Activated CD8-positive, alpha-beta memory T cell treated with anti-CD3 and anti-CD28 coated beads, Interleukin-2, amount 10 ng/mL, durations not matched to agents 7 days and 5 days (primary cell): ENCODE measurements at places on chromosomes 2 and 18. TPM values are rescaled to one million over a fixed set of nuclear protein-coding genes. Genes with fewer than 3 reads are reported as not detected.

GRCh38 chr2:45904267-45904945, 252.9 kb downstream of the PRKCE start:
- H3K4me3 ChIP-seq, result peak overlapping the region; percentile 29
- peak; percentile 80 for DNase-seq
- peaks cover 7% of the 10 kb centered on the region for H3K36me3 ChIP-seq
- H3K27me3 ChIP-seq, result no peaks in the 10 kb centered on the region

GRCh38 chr2:209086761-209087160, 337.1 kb upstream of the MAP2 start:
- H3K4me3 ChIP-seq, result no peak overlapping the region
- H3K36me3 ChIP-seq, result no peaks in the 10 kb centered on the region
- H3K27me3 ChIP-seq, result no peaks in the 10 kb centered on the region
- no peaks in the 10 kb centered on the region for H3K4me1 ChIP-seq

- no peak overlapping the region for H3K27ac ChIP-seq
- DNase-seq, result no peak
- H3K4me3 ChIP-seq, result no peak overlapping the region
- no peaks in the 10 kb centered on the region for H3K4me1 ChIP-seq
Observed at GRCh38 chr18:59686260-59686659, 11.0 kb downstream of the CCBE1 start.

DNA sequence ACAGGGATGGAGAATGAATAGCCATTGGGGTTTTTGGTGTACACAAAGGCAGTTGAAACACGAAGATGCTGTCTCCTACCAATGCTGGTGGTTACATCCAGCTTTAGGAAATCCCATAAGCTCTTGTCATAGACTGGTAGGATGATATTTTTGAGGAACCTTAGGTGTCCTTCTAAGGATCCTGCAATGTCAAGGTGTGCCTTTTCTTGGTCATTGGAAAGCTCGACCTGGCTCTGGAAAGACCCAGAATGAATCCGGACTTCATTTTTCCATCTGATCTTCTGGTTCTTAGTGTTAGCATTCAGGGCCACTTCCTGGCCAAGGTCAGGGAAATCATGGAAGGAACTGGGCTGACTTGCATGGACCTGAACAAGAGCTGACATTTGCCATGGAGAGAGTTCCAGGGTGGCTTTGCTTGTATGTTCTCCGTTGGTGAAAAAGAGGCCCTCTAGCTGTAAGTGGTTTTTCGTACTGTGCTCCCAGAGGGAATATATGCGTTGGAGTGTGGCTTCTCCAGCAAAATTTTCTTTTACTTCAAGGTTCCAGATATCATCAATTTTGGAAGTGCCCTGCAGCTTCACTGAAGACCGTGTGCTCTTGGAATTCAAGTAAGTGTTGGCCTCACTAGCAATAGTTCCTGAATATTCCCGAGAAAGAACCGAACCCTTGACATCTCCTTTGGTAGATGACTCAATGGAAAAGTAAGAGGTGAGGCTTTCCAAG, 38.0 kb downstream of the APOB start:
- no peak overlapping the region for H3K27ac ChIP-seq

GRCh38 chr2:217231212-217231611, 371.3 kb upstream of the TNP1 start:
- peaks cover 12% of the 10 kb centered on the region for H3K27me3 ChIP-seq
- DNase-seq, result no peak
- no peak overlapping the region for H3K27ac ChIP-seq
- H3K4me3 ChIP-seq, result no peak overlapping the region
- no peaks in the 10 kb centered on the region for H3K36me3 ChIP-seq

- no peak for DNase-seq
- H3K27ac ChIP-seq, result no peak overlapping the region
- no peak overlapping the region for H3K4me3 ChIP-seq
- peaks cover 25% of the 10 kb centered on the region for H3K4me1 ChIP-seq
- H3K27me3 ChIP-seq, result no peaks in the 10 kb centered on the region
- H3K36me3 ChIP-seq, result peaks cover 35% of the 10 kb centered on the region
Observed at GRCh38 chr2:97656905-97657587, 6.8 kb downstream of the ACTR1B start.

DNA sequence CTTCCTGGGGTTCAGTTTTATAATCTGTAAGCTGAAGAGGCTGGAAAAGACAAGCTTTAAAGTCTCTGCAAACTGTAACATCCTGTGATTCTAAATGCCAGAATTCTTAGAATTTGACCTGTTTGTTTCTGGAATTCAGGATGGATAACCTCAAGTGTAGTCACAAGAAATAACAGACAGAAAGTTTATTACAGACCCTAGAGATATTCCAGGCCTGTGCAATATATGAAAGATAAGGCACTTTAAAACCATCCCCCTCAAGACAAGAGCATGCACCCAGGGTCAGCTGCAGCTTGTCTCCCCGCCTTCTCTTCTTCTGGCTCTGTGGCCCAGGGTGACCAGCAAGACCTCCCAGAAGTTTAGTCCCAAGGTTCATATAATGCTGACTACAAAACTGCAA, 298.7 kb upstream of the ACVR2A start:
- no peak overlapping the region for H3K27ac ChIP-seq
- H3K4me1 ChIP-seq, result peaks cover 8% of the 10 kb centered on the region
- H3K4me3 ChIP-seq, result no peak overlapping the region
- H3K36me3 ChIP-seq, result no peaks in the 10 kb centered on the region

GRCh38 chr18:45817543-45817942, 7.9 kb upstream of the SIGLEC15 start:
- peaks cover 9% of the 10 kb centered on the region for H3K27me3 ChIP-seq
- DNase-seq, result no peak
- H3K4me1 ChIP-seq, result peaks cover 6% of the 10 kb centered on the region
- no peaks in the 10 kb centered on the region for H3K36me3 ChIP-seq
- H3K27ac ChIP-seq, result no peak overlapping the region
- no peak overlapping the region for H3K4me3 ChIP-seq

- H3K4me3 ChIP-seq, result no peak overlapping the region
- H3K27ac ChIP-seq, result no peak overlapping the region
- H3K4me1 ChIP-seq, result peaks cover 6% of the 10 kb centered on the region
Observed at GRCh38 chr2:174157053-174157452, 91.3 kb downstream of the OLA1 start.

DNA sequence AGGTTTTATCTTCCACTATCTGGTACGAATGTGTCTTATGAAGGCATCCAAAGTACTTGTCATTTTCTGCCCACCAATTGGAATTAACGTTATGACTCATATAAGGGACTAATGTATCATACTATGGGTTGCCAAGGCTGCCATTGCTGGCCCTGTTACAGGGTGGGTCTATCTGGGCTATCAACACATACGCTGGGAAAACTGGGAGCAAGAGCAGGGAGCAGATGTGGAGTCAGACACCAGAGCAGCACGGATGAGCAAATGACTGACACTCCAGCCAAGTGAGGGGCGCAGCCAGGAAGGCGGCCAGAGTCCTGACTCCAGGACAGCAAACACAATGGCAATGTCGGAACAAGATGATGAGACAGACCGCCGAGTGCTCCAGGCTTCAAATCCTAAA, 145.9 kb downstream of the COPS8 start:
- peak; percentile 23 for DNase-seq
- peaks cover 10% of the 10 kb centered on the region for H3K27me3 ChIP-seq
- no peak overlapping the region for H3K27ac ChIP-seq
- H3K4me3 ChIP-seq, result no peak overlapping the region

GRCh38 chr18:62018759-62019041, 125.9 kb upstream of the RNF152 start:
- no peak overlapping the region for H3K27ac ChIP-seq
- no peaks in the 10 kb centered on the region for H3K36me3 ChIP-seq
- no peak for DNase-seq

DNA sequence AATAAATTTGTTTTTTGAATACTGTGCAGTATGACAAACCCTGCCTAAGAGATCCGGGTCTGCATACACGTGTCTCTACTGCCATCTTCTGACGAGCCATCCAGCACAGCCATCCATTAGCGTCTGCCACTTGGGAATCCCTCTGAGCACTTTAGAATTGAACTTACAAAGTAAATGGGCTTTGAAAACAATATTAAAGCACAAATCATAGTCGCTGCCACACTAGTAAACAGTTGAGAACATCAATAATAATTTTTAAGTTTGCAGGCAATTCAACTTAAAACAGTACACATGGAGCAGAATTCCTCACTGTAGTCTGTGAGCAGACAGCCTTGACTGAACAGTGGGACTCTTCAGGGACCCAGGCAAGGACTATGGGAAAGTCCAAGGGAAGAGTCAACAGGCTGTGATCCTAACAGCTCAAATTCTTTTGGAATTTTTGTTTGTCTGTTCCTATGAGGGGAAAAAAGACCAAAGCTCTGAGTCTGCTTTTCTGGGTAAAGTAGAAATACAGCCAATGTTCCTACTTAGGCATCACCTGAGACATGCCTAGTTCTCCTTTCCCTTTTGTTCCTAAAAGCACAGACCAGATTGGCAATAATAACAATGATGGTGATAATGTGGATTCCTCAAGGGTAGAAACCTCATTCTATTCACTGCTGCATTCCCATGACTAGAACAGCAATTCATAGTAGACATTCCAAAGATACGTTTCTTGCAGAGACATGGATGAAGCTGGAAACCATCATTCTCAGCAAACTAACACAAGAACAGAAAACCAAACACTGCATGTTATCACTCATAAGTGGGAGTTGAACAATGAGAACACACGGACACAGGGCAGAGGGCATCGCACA, 92.9 kb downstream of the MREG start:
- H3K27me3 ChIP-seq, result peaks cover 15% of the 10 kb centered on the region
- H3K4me1 ChIP-seq, result peaks cover 35% of the 10 kb centered on the region
- DNase-seq, result peak; percentile 75

GRCh38 chr2:200219309-200220113, 87.0 kb upstream of the SPATS2L start:
- peaks cover 32% of the 10 kb centered on the region for H3K27me3 ChIP-seq
- H3K36me3 ChIP-seq, result no peaks in the 10 kb centered on the region
- no peaks in the 10 kb centered on the region for H3K4me1 ChIP-seq
- no peak overlapping the region for H3K27ac ChIP-seq
- no peak overlapping the region for H3K4me3 ChIP-seq

DNA sequence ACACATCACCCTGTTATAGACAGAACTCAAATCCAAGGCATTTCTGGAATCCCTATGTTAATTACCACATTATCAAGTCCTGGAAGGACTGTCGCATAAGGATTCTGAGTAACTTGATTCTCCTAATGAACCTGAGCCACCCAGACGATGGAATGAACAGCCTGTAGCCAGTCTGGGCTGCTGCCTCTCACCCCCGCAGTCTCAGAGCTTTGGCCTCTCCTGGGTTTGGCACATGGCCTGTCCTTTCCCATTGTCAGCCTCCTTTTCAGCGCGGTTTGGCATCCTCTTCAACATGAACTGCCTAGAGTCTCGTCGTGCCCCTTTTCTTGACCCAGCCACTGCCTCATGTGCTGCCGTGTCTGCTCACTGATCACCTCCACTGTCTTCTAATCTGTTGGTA, 147.6 kb downstream of the SLC8A1 start:
- H3K36me3 ChIP-seq, result no peaks in the 10 kb centered on the region
- DNase-seq, result no peak
- H3K4me1 ChIP-seq, result no peaks in the 10 kb centered on the region

GRCh38 chr2:228762565-228762964, 508.5 kb downstream of the PID1 start:
- H3K27me3 ChIP-seq, result no peaks in the 10 kb centered on the region
- H3K4me1 ChIP-seq, result no peaks in the 10 kb centered on the region
- no peak overlapping the region for H3K4me3 ChIP-seq
- H3K36me3 ChIP-seq, result no peaks in the 10 kb centered on the region

GRCh38 chr2:136212426-136213378, 94.8 kb upstream of the CXCR4 start:
- peak; percentile 47 for DNase-seq
- peaks cover 19% of the 10 kb centered on the region for H3K4me1 ChIP-seq
- H3K4me3 ChIP-seq, result no peak overlapping the region
- H3K36me3 ChIP-seq, result peaks cover 12% of the 10 kb centered on the region

DNA sequence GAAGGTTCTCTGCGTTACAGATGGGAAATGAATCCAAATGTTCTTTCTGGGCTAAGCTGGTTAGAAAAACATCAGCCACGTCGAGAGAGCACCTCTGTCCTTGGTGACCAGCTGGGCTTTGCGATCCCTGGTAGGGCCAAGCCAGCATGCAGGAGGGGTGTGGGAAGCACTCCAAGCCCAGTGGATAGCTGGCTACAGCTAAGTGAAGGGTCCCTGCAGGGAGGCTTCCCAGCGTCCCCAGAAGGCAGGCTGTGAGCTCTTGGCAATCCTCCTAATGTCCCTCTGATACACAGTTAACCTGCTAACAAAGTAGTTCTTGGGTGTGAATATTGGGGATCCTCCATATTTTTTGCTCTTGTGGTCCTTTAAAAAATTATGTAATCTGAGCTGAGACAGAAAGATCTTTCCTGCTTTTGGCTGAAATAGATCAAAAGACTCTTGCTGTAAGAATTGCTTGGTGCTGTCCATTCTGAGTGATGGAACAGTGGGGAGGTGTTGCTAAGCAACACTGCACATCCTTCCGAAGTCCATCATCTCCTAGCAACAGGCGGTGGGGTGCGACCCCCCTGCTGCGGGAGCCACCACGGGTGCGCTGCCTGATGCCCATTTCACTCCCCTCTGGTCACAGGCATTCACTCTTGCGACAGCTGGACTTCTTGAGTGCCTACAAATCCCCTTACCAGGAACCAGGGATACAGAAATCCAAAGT, 88.5 kb upstream of the UXS1 start:
- DNase-seq, result no peak
- H3K36me3 ChIP-seq, result no peaks in the 10 kb centered on the region
- H3K4me3 ChIP-seq, result no peak overlapping the region
- peaks cover 13% of the 10 kb centered on the region for H3K27me3 ChIP-seq
- peaks cover 2% of the 10 kb centered on the region for H3K4me1 ChIP-seq
- H3K27ac ChIP-seq, result no peak overlapping the region

DNA sequence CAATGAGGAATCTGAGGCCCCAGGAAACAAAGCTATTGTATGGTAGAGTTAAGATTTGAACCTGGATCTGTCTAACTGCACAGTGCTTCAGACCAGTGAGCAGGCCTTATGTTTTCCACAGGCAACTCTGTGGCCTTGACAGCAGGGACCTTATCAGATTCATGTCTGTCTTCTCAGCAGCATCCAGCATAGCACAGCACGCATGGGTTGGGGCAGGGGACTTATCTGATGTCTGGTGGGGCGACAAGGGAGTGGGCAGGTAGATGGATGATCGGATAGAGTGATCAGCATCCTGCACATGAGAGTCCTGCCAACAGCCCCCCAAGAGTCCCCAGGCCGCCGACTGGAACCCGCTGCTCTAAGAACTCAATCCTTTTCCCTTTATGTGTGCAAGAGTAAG, 28.7 kb upstream of the KCNF1 start:
- H3K27me3 ChIP-seq, result peaks cover 25% of the 10 kb centered on the region
- DNase-seq, result no peak
- H3K27ac ChIP-seq, result no peak overlapping the region
- H3K4me3 ChIP-seq, result no peak overlapping the region
- H3K4me1 ChIP-seq, result peaks cover 16% of the 10 kb centered on the region

The CAVIN2 gene
- not detected for total RNA-seq

The ATP8B1 gene
- total RNA-seq, result 0.26 TPM

The GPR39 gene
- not detected for total RNA-seq

The POTEJ gene
- total RNA-seq, result not detected

The ZNF892 gene
- total RNA-seq, result 3.9 TPM

The UGT1A3 gene
- not detected for total RNA-seq

The FBXO15 gene
- 0.23 TPM for total RNA-seq
